ENCODE measurements at places on chromosomes 11 and 22.

DNA sequence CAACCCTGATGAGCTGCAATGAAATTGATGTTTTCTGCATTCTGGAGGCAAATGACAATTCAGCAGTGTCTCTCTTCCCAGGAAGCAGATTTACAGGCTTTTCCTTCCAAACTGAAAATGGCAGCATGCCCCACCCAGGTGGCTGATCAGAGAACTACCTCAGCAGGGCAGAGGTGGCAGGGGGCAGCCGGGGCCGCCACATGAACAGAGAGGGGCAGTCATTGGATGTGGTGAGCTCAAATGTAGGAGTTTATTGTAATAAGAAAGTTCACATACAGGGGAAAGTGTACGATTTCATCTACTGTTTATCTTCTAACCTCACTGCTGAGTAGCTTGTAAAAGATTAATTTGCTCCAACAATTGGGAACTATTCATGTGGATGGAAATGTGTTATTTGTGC lies 15.7 kb upstream of the PARVA start:
- no peak for DNase-seq

- peak; percentile 15 for DNase-seq
Measured at GRCh38 chr22:38843201-38843656, 599 bp downstream of the NPTXR start.

- DNase-seq = no peak
Measured at GRCh38 chr22:48666620-48667019, 1161.1 kb downstream of the BRD1 start.

DNA sequence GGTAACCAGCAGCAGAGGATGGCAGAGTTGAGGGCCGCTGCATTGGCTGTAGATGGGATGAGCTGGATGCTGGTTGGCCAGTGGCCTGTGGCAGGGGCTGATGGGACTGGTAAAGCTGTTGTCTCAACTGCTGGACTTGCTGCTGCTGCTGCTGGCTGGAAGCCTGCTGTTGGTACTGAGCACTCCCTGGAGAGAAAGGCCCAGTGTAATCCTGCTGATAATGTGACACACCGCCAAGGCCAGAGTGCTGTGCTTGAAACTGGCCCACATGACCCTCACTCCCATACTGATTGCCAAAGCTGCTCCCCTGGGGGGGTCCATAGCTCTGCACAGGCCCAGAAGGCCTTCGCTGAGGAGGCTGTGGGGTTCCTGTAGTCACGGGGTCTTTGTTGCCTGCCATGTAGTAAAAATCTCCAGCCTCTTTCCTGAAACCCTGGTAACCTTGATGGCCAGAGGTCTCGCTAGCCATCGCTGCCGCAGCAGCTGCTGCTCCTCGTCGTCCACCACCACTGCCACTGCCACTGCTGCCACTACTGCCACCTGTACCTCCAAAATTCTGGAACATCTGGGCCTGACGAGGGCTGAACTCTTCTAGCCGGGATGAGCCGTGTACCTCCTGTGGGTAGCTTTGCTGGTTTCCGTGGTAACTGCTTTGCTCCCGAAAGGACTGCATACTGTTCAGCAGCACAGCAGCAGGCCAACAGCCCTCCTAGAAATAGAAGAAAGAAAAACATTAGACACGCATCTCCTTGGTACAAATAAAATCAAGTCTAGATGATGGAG lies 55.6 kb downstream of the TCF20 start:
- no peak for DNase-seq

DNA sequence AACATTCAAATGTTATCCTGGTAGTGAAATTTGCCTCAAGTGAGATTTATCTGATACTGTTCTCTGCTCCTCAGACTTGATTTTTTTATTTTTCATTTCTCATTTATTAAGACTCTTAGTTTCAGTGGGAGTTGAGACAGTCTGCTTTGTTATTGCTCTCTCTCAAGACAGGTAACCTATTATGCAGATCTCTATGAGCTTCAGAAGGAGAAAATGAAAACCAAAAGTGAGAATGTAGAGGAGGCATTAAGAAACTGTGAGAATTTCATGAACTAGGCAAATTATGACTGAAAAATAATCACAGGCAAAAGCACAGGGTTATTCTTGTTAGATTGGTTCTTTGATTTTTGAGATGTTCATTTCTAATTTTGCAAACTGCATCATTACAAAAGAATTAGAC lies 290.0 kb upstream of the CHORDC1 start:
- DNase-seq = no peak

- DNase-seq = no peak
Measured at GRCh38 chr22:38125751-38126201, 15.3 kb upstream of the BAIAP2L2 start.

GRCh38 chr22:44159221-44159620 lies 21.5 kb upstream of the PARVG start:
- DNase-seq = no peak

DNA sequence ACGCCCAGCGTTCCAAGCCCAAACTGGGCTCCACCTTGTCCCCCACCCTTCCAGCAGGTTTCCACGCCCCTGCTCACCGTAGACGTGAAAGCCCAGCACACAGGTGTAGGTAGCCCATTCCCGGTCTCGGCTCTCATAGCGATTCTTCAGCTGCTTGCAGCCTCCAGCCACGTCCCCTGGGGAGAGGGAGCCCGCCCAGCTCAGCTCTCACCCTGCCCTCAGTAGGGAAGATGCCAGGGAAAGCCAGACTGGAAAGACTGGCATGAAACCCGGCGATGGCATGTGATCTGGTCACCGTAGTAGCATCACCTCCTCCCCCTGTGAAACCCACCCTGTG lies 1.4 kb upstream of the MTA2 start:
- no peak for DNase-seq

DNA sequence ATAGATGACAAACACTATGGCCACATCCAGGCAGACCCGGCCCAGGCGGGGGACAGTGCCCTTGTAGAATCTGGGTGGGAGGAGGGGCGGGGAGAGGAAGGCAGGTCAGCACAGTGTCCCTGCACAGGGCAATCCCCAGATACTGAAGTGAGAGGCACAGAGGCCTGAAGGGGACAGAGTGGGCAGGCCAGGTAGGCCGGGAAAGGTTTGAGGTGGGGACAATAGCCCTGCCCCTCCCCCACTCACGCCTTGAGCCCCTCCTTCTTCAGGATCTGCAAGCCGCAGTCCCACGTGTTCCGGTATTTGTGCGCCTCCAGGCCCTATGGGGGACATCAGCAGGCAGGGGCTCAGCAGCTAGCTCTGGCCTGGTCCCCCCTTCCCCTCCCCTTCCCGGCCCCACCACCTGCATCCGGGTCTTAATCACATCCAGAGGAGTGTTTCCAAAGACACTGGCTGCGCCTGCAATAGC lies 2.3 kb downstream of the SLC25A1 start:
- no peak for DNase-seq

DNA sequence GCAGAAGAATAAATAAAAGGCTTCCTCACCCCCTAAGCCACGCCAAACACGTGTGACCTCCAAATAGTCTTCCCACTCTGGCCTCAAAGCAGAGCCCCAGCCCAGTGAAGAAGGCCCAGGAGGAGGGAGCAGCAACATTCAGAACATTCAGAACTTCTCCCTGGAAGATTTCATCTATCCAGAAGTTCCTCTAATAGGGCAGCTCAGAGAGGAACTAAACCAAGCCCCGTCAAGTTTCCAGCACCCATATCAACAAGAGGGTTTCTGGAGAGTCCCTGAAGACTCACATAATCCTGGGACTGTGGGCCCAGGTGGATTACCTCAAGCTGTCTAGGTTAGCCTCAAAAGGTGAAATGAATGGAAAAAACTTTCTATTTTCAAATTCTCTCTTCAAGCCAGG lies 39.4 kb downstream of the PC start:
- no peak for DNase-seq

- no peak for DNase-seq
Measured at GRCh38 chr22:36386900-36387708, 663 bp downstream of the MYH9 start.

GRCh38 chr11:103926990-103927389 lies 109.5 kb upstream of the DDI1 start:
- no peak for DNase-seq

- DNase-seq = no peak
Measured at GRCh38 chr22:27397954-27398342, 403.6 kb downstream of the MN1 start.

- no peak for DNase-seq
Measured at GRCh38 chr11:108622341-108622740, 28.8 kb upstream of the EXPH5 start.

- no peak for DNase-seq
Measured at GRCh38 chr11:31236143-31236542, 133.4 kb downstream of the DCDC1 start.

DNA sequence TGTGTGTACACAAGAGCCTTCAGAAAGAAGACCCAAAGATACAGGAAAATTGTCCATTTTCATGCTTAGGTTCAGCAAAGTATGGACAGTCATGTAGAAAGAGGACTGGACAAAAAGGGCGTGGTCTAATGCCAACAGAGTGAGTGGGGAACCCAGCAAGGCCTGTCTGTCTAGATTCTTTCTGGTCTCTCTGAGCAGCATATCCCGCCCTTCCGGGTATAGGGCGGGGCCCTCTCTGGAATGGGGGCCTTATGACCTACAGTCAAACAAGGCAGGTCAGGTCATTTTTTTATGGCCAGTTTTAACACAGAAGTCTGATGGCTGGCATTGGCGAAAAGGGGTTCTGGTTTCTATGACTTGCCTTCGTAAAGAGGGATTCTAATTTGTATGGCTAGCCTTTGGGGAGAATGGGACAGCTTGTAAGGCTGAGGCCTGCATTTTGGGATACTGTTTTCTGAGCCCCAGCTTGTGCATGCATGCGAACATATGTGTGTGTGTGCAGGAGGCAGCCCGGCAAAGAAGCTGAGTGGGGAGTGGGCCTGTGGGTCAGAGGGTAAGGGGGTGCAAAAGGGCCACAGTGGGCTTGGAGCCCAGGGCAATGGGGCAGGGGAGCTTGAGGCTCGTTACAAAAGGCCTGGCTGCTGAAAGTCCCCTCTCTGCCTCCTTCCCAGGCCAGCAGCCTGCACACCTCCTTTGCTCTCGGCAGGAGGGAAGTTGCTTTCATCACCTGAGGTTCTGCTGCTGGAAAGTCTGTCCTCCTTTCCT lies 130.5 kb upstream of the B3GAT1 start:
- no peak for DNase-seq

DNA sequence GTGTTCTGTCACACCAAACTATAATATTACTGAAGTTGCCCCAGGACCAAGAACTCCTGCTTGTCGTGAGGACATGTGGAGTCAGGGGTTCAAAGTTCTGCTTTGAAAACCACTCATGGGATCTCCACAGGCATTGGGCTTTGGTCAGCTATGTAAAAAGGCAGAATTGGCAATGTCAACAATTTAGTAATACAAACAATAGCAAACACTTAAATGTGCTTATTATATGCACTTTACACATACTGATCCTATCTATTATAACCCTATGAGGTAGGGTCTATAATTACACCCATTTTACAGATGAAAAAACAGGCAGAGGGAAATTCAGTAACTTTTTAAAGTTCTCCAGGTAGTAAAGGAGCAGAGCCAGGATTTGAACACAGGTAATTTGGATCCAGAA lies 94.6 kb downstream of the CCDC83 start:
- no peak for DNase-seq

DNA sequence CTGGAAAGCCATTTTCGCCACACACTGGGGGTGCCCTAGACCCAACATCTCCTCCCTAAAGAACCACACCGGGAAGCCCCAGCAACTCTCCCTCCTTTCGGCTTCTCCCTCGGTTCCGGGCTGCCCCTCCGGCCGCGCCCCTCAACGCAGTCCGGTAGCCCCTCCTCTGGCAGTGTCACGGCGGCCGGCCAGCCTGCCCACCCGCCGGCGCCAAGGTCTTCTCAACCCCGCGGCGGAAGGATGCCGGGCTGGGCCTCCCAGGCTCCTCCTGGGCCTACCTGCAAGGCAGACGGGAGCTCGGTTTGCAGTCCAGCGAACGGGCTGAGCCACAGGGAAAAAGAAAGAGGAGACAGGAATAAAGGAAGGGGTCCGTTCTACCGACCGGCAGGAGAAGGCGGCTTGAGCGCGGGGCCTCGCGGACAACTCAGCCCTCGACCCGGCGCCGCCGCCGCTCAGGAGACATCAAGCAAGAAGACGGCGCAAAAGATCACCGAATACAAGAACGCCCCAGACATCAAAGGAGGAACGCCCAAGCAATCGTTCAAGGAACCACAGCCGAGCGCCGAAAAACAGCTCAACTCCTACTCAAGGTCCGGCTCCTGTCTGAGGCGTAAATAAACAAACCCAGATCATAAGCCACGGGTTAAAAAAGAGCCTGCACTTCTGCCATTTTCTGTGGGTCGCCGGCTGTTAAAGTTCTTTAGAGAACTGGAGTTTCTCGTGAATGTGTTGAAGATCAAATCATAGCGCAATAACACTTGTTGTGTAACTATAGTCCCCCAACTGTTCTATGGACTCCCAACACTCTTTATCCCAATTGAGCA lies at the start of gene AMBRA1:
Gene AMBRA1, minus strand, starts transcription at position 474 of the 824 bp plus-strand sequence. CDS start 45,643 bp downstream, outside the sequence.
- peak; percentile 68 for DNase-seq

- DNase-seq = no peak
Measured at GRCh38 chr22:17121233-17122195, at the start of gene TMEM121B. TSS of gene TMEM121B (minus strand) at chr22:17121360. CDS start at chr22:17121127, 233 bp downstream.

- DNase-seq = no peak
Measured at GRCh38 chr11:20631519-20632168, 32.2 kb downstream of the SLC6A5 start.

- no peak for DNase-seq
Measured at GRCh38 chr22:44032126-44032730, 8.1 kb downstream of the PARVB start.

DNA sequence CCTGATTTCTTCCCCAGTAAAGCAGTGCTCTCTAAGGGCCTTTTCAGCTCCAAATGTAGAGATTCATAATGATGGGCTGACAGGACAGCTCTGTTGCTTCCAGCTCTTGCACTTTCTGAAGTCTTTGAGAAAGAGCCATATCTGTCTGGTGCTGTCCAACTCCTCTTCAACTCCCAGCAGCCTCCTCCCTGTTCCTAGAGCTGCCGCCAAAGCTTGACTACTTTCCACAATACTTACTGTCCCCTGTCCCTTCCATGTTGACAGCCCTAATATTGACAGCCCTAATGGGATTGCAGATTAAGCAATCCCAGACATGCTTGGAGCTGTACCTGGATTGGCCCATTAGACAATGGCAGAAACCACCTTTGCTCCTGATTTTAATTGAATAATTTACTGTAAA lies 29.6 kb downstream of the INSC start:
- DNase-seq = no peak

- DNase-seq = no peak
Measured at GRCh38 chr11:117881217-117881616, 4.8 kb upstream of the FXYD6 start.

DNA sequence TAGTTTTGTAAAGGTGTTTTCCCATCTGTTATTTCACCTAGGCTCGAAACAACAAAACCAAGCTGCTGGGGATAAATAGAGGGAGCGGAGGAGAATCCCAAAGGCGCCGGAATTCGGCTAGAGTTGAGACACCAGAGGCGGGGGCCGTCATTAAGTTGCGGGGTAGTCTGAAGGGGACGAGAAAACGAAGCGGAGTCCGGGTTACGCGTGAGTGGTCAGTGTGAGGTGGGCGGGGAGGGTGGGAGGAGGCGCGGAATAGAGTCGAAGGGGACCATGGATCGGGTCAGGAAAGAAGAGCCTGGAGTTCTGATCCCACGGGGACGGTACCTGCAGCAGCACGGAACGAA lies 361 bp downstream of the SRPRA start:
- no peak for DNase-seq

GRCh38 chr11:1034001-1034400 lies 2.5 kb downstream of the MUC6 start:
- no peak for DNase-seq

- no peak for DNase-seq
Measured at GRCh38 chr22:27473533-27473932, 328.0 kb downstream of the MN1 start.

- DNase-seq = no peak
Measured at GRCh38 chr11:68832476-68833181, 9.1 kb downstream of the CPT1A start.

- DNase-seq = no peak
Measured at GRCh38 chr11:5339771-5340322, 3.5 kb downstream of the OR51B5 start.
